ENCODE measurements at places on chromosomes 13 and 19.

DNA sequence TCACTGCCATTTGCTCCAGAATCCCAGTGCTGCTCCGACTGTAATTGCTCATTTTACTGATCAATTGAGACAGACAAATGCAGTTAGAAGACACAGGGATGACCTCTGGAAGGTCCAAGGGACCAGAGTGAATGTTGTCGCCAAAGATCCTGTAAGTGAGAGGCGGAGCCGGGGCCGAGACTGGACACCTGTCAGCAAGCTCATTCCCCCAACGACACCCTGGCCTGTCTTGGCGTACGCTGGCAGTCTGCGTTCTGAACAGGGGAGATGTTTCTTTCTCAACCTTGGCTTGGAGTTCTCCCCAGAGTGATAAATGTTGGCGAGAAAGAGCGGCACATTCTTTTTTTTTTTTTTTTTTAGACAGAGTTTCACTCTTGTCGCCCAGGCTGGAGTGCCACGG lies 24.2 kb downstream of the GADD45B start:
- no peak for DNase-seq

DNA sequence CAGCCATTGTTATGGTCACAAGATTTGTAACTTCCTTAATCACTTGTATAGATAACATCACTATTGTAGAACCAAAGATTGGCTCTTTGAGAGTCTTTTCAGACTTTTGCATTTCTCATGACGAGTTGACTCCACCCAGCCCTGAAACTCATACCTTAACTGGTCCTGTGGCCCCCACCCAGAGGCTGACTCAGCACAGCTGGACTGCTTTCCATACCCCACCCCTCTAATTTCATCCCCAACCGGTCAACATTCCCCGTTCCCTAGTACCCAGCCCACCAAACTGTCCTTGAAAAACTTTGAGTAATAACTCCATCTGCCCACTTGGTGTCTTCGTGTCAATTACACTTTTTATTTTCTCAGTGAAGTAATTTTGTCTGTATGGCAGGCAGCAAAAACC lies 32.1 kb upstream of the SLITRK1 start:
- no peak for DNase-seq

GRCh38 chr13:47216176-47216822 lies 319.4 kb upstream of the HTR2A start:
- no peak for DNase-seq

DNA sequence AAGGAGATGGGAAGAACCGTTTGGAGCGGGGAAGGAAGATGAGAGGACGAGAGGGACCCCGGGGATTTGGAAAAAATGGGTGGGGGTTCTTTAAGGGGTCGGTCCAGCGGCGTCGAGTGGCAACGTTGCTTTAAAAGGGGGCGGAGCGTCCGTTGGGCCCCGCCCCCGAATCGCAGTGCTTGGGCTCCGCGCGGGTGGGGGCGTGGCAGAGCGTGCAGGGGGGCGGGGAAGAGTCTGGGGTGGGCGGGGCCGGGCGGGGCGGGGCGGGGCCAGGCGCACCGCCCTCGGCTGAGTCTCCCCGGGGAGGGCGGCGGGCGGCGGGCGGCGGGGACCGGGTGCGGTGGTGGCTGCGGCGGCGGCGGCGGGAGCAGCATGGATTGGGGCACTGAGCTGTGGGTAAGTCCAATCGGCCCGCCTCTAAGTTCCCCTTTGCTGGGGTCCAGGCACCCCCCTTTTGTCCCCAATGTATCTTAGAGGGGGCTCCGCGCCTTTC lies at the start of gene TRIP10:
Gene TRIP10, plus strand, starts transcription at position 291 of the 493 bp plus-strand sequence. Its CDS starts 82 bp downstream, at position 373.
- DNase-seq, result peak; percentile 71

DNA sequence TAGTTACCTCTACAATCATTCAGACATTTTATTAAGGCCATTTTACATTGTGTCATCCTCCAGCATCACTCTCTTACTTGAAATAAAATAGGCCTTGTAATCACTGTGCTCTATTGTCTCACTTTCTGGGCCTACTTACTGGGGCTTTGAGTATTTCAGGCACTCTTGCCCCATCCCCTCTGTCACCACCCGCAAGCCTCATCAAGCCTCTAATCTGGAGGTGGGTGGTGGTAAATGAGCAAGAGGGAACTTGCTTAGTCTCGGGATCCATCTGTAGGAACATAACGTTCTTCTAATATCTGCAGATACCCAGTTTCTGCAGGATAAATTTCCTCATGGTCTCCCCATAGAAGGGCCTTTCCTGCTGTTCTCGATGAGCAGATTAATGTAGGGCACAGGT lies 19.4 kb upstream of the GPR18 start:
- no peak for DNase-seq

DNA sequence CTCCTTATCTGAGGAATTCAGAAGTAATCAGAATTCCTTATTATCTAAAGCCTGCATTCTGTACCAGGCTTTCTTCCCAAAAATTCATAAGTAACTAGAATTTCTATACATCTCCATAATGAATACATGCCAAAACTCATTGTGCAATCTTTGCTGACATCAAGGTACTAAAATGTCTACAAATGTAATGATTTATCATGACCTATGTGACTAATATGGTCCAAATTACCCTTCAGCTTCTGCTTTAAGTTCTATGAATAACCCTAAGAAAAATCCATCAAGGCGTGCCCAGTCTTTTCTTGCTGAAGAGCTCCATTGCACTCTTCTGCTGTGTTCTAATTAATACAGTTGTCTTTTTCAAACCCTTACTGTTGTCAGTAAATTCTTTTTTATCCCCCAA lies 58.5 kb upstream of the SLITRK1 start:
- no peak for DNase-seq

DNA sequence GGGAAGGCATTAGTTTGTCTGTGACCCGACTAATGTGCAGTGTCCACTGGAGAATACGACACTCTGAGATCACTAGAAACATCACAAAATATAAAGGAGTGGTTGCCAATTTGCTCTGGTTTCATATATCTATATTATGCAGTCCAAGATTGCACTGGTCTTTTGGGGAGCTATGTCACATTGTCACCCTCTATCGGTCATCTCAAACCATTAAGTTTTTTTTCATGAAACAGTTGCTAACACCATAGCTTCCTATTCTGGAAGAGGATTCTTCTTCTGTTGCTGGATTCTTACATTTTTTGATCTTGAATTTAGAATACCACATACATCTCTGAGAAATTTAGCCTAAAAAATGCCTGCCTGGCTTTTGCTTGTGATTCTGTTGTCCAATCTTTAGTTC lies 168.6 kb downstream of the LACC1 start:
- DNase-seq, result no peak

GRCh38 chr13:92224052-92224821 lies 825.8 kb downstream of the GPC5 start:
- DNase-seq, result no peak

- no peak for DNase-seq
These were observed 31.3 kb upstream of the HOMER3 start for GRCh38 chr19:18972301-18972811.

- DNase-seq, result no peak
These were observed 51.7 kb upstream of the CYP4F8 start for GRCh38 chr19:15563325-15563794.

GRCh38 chr13:67440236-67440975 lies 210.3 kb upstream of the PCDH9 start:
- no peak for DNase-seq

DNA sequence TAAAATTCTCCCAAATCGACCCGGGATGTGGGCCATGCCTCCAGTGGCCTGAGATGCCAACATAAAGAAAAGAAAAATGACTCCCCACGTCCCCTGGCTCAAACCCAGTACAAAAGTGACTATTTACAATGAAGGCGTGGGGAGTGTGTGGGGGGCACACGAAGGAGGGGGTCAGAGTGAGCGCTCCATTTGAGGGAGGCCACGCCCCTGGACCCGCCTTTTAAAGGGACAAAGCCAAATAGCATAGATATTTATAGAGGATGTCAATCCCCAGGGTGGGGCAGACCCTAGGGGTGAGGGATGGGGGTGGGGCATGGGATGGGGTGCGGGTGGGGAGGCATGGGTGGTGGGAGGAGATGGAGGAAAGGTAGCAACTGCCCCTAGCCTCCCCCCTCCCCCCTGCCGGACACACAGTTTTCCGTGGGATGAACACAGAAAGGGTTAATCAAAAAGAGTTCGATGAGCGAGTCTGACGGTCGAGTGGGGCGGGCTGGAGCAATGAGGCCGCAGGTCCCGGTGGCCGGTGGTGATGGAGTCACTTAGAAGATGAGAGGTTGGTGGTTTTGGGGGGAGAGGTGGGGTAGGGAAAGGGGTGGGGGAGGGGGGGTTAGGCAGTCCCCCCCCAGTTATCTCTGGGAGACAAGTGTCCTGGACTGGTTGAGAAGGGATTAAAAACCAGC lies 20.1 kb upstream of the NANOS2 start:
- no peak for DNase-seq

GRCh38 chr13:79466872-79467271 lies 14.1 kb upstream of the NDFIP2 start:
- no peak for DNase-seq

DNA sequence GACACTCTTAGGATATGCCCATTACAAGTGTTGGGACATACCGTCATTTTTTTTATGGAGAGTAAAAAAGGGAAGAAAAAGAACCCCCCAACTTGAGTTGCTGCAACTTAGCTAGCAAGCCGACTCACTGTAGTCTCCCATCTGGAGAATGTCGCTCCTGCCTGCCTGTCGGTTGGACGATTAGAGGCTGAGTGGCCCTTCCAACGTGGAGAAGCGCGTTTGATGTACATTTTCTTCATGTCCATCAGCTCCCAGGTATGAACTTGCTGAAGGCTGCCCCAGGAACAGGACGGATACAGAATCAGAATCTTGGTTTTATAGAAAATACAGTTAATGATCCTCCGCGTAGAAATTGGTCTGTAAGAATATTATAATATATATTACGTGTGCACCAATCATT lies 189.0 kb upstream of the SOX1 start:
- no peak for DNase-seq

DNA sequence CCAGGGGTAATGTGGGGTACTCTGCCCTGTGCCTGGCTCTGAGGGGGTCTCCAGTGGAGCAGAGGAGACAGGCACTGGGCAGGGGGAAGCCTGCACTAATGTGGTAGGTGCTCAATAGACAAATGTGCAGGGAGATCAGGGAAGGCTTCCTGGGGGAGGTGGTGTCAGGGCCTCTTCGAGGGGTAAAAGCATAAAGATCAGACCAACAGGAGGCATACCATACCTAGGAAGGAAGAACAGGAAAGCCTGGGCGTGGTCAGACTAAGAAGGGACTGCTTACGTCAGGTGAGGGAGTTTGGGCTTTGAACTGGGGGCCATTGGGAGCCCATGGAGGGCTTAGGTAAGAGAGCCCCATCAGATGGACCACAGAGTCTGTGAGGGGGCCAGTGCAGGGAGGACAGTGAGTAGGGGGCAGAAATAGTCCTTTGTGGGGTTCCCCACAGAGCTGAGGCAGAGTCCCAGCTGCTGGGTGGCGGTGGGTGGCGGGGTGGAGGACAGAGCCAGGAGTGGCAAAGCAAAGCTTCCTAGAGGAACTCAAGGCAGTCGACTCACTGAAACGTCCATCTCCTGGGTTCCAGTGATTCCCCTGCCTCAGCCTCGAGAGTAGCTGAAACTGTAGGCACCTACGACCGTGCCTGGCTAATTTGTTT lies 8.8 kb downstream of the PRR36 start:
- no peak for DNase-seq

GRCh38 chr19:10269333-10270179 lies 1.4 kb upstream of the ICAM1 start:
- DNase-seq, result peak; percentile 70

GRCh38 chr13:80161896-80162295 lies 179.0 kb downstream of the SPRY2 start:
- DNase-seq, result no peak

- DNase-seq, result no peak
These were observed 2.8 kb downstream of the TNFSF13B start for GRCh38 chr13:108272333-108272732.

- DNase-seq, result no peak
These were observed 15.2 kb downstream of the KCNC3 start for GRCh38 chr19:50313812-50314536.

- no peak for DNase-seq
These were observed at the start of gene KEAP1 for GRCh38 chr19:10503002-10503789. Gene KEAP1, minus strand, starts transcription at chr19:10503356. Its CDS starts 3,323 bp downstream, at chr19:10500033.

DNA sequence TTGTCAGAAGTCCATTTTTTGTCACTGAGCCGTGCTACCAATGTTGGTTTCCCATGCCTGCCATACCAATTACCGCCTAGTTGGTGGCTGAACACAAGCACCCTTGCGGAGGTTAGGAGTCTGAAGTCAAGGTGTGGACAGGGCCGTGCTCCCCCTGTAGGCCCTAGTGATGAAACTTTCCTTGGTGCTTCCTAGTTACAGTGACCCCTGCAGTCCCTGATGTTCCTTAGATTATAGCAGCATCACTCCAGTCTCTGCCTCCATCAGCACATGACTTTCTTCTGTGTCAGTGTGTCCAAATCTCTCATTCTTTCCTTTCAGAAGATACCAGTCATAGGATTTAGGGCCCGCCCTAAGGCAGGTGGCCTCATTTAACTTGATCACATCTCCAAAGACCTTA lies 99.0 kb downstream of the MYO16 start:
- no peak for DNase-seq

DNA sequence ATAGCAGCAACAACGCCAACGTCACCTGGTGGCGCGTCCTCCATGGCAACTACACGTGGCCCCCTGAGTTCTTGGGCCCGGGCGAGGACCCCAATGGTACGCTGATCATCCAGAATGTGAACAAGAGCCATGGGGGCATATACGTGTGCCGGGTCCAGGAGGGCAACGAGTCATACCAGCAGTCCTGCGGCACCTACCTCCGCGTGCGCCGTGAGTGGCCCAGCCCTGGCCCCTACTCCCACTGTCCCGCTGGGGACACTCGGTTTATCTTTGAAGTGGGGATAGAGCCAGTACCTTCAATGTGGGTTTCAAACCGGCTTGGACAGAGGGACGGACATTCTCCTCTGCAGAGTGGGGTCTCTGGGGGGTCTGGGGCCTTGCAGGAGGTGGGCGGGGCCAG lies 2.0 kb downstream of the CD79A start:
- no peak for DNase-seq

GRCh38 chr13:41216160-41216559 lies 21.8 kb upstream of the KBTBD7 start:
- DNase-seq, result no peak

All from dorsolateral prefrontal cortex (tissue), 122 donors.